AG08396 (cell line): ENCODE measurements at places on chromosomes 2 and 18.

DNA sequence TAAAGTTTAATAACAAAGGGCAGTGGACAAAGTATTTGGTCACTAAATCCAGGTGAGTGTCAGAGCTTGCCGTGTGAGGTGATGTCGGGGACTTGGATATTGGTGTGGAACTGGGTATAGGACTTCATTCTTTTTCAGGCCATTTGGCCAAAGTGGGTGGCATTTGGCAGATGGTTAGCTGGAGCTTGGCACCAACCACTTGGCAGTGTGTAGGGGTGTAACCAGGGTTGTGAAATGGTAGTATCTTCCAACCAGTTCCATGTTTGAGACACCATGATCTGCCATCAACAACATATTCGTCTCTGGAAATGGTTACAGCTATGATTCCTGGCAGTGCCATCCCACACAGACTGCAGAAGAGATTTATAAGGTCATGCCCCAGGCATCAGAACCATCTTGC lies 113.9 kb downstream of the CCDC85A start:
- DNase-seq, result no peak

- DNase-seq, result no peak
These were observed 55.6 kb downstream of the ANKRD44 start for GRCh38 chr2:197254776-197255530.

DNA sequence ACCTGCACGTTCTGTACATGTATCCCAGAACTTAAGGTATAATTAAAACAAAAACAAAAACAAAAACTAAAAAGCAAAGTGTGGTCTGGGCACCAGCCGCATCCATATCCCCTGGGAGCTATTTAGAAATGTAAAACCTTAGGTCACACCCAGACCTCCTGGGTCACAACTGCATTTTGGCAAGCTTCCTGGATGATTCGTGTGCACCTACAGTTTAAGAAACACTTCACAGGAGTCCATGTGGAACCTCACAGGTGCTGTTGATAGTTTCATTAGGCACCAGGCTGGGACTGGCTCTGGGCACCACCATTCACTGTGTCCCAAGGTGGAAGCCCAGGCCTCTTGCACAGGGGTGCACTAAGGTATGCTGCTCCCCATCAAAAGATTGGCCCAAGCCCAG lies 103.6 kb upstream of the BOD1L2 start:
- DNase-seq, result no peak

GRCh38 chr2:218567797-218568189 lies 358 bp downstream of the USP37 start:
- no peak for DNase-seq

DNA sequence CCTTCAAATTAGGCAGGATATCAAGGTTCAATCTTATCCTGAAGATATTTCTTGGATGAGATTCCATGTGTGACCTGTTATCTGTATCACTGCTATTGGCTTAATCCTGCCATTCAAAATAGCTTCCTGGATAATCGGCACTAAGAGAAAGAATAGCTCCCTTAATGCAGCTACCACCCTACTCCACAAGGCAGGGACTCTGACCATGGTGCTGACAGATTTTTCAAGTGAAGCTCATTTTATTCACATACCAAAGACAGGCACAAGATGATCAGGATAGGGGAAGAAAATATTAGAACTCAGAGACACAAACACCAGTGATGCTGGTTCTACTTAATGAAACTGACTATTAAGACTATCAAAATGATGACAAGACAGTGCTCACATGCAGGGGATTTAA lies 74.9 kb downstream of the ORC4 start:
- DNase-seq, result peak; percentile 4

GRCh38 chr2:146457221-146457620 lies 1387.6 kb upstream of the ACVR2A start:
- DNase-seq, result no peak

- no peak for DNase-seq
These were observed 258.5 kb downstream of the PTGR3 start for GRCh38 chr18:74950479-74950878.
